Substantia nigra (tissue), 51 donors: ENCODE measurements at places on chromosomes 4 and X.

DNA sequence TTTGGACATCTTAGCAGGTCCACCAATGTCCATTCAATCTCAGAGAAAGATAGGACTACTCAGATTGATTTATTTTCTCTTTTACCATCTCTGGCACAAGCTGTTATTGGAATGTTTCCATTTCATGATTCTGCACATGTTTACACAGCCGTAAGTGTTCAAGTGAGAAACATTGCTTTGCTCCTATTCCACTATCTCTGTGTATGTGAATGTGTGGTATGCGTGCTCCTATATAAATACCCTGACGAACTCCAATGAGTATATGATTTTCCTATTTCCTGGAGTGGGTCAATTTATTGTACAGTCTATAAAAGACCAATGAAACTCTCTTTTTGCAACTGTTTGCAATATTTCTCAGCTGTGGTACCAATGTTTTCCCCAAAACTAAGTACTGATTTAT is 221.0 kb upstream of the GALNT7 start:
- no peak for DNase-seq

GRCh38 chrX:71216485-71216884 is 6.5 kb upstream of the GJB1 start:
- no peak for DNase-seq

GRCh38 chr4:26746802-26747213 is 113.8 kb upstream of the STIM2 start:
- no peak for DNase-seq

GRCh38 chr4:59341506-59341905 is 1858.6 kb upstream of the ADGRL3 start:
- no peak for DNase-seq

DNA sequence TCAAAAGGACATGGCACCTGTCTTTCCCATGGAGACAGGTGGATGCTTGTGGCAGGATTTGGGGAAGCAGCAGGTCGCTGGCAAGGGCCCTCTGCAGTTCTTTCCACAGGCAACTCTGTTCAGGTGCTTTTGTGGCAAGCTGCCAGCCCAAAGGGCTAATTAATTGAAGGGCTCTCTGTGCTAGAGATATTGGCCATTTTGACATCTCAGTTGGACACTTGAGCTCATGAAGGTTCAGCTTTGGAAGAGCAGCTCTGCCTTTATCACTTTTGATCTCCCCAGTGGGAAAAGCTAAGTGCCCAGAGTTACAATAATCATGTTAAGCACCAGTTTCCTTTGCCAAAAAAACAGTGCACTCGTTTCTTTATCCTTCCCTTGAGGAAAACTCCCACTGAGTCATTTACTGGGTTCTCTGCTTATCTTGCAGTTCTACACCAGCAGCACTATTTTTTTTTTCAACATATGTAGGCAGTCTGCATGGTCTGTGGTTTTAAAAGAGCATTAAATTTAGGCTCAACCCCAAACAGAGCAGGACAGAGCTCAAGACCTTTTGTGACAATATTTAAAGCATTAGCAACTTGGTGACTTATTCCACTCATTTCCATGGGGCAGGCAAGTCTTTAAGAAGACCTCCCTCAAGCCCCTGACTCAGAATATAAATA is 336.4 kb upstream of the RASGEF1B start:
- DNase-seq = no peak

DNA sequence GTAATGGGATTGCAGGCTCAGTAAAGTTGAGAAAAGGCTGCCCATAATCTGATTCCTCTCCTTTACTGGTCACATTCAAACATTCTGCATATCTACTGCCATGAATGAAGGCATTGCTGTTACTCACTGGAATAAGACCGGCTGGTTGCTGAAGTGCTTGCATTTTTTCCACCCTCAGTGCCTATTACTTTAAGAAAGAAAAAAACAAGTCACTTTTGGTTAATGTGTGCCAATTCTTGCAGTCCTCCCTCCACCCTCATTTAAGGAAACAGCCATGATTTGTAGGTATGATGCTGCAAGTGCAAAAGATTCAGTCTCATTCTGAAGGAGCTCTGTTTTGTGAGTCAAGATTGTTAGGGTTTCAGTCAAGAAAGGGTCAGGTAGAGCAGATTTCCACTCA is 94.9 kb downstream of the EMCN start:
- DNase-seq = no peak

- DNase-seq = no peak
These were observed 7.2 kb downstream of the ZFP42 start for GRCh38 chr4:188002751-188003150.

DNA sequence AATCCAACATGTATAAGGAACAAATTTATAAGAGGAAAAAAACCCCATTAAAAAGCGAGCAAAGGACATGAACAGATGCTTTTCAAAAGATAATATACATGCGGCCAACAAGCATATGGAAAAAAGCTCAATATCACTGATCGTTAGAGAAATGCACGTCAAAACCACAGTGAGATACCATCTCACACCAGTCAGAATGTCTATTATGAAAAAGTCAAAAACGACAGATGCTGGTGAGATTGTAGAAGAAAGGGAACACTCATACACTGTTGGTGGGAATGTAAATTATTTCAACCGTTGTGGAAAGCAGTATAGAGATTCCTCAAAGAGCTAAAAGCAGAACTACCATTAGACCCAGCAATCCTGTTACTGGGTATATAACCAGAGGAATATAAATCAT is 465.4 kb downstream of the TMA16 start:
- no peak for DNase-seq

DNA sequence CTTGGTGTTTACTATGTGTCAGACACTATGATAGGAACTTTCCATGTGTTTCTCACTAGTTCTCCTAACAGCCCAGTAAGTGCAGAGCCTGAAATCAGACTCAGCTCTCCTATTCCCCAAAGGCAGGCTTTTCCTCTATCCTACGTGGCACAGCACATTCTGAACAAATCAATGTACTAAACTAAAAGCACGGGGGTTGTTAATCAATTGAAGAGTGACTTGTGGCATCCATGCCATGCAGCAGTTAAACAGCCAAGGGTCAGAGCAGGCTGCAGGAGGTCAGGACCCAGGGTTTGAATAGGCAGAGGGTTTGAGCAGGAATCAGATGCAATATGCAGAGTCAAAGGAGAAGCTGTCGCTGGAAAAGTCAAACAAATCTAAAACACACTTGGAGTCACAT is 289.7 kb upstream of the LDB2 start:
- no peak for DNase-seq
